Stimulated activated CD4-positive, alpha-beta T cell treated with anti-CD3 and anti-CD28 coated beads, Interleukin-1b, Interleukin-23, amount 100 ng/mL, for 1 hour (primary cell): ENCODE measurements at places on chromosomes 16 and 17.

DNA sequence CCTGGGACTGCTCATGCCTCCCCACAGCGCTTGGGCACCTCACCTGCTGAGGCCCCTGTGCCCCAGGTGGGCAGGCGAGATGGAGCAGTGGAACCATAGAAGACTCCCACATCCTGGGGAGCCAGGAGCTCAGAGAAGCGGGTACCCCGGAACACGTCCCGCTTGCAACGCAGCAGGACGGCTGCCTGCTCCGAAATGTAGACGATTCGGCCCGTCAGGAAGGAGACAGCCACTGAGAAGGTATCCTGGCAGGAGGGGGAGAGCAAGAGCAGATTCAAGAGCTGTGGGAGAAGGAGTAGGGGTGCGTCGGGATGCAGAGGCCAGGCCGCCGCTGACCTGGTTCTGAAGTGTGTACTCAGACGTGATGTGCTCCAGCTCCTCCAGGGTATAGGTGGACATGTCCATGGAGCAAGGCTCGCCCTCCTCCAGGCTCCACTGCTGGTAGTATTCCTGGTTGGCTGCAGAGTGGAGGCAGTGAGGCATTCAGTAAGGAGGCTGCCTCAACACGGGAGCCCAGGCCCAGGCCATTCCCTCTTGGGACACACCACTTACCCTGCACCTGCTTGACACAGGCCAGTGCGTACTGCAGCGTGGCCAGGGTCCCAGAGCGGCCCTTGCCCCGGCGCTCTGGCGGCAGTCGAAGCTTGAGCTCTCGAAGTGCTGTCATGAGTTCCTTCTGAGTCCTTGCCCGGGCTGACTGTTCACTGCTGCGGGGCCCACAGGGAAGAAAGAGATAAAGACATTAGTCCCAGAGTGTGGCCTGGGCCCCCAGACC lies 2.6 kb downstream of the PER1 start:
- no peak for DNase-seq

- no peak for DNase-seq
These were observed 139.5 kb downstream of the CMIP start for GRCh38 chr16:81583893-81584631.

- DNase-seq, result no peak
These were observed 181.2 kb upstream of the TBX2 start for GRCh38 chr17:61218438-61218837.

- DNase-seq, result no peak
These were observed 8.4 kb upstream of the HERPUD1 start for GRCh38 chr16:56923481-56924091.

DNA sequence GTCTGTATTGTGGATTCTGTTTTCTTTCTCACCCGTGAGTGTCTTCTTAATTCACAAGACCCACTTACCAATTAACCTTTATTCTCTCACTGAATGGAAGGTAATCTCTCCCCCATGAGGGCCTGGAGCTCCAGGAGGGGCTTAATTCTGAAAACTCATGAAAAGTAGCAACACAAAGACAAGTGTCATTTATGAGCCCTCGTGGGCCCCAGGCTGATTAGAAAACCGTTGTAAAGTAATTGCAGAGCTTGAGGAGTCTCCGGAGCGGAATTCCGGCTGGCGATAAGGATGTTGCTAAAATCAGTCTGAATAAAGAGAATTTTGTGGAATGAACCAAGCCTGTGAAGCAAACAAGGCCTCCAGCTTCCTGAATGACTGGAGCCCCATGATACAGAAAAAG lies 301.5 kb downstream of the HAPSTR1 start:
- no peak for DNase-seq

DNA sequence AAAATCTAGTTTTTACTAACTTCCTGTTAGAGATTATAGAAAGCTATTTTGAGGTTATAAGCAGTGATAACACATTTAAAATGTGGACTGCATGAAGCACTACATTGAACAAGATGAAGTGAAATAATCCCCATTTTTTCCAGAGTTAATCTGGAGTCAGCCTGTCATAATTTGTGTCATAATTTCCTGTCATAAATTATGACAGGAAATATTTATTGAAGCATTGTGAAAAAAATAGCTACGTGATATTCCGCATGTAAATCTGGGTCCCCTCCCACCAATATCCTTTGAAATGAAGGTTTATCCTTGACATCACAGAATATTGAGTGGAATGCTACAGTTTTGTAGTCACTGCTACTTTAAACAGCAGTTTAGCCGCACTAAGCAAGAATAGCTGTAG lies 40.1 kb downstream of the OMG start:
- DNase-seq, result no peak

DNA sequence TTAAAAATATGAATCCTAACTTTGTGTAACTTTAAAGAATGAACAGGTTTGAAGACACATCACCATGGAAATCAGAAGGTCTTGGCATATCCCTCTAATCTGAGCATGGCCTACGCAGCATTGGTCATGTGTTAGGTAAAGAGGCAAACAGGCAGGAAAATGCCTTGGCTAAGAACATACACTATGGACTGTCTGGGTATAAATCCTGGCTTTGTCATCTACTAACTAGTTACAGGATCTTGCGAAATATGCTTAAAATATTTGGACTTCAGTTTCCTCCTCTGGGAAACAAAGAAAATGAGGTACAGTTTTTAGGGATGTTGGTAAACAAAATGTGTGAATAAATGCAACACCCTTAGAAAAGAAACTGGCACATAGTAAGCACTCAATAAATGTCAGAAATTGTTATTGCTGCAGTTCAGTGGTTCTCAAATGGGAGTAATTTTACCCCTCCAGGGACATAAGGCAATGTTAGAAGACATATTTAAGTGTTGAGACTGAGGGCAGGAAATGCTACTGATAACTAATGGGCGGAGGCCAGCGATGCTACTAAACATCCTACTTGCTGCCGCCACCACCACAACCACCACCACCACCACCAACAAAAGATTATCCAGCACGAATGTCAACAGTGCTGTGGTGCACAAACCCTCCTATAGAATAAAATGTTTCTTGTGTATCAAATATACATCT lies 770.8 kb upstream of the SOX9 start:
- no peak for DNase-seq

DNA sequence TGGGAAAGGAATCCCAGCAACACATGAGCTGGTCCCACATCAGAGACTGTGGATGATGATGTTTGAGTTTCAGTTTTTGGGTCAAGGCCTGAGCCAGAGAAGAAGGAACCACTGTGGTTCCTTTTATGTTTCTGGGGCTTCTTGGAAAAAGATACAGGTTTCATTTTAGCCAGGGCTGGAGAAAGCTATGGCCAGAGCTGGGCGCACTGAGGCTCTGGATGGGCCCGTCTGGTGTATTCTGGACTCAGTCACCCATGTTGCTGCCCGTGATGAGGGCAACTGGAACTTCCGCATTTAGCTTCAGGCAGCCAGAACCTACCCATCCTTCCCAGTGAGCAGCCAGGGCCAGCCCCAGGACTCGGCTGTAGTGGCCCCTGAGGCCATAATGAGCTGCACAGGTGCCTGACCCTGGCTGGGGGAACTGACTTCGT lies 15.0 kb upstream of the PITPNA start:
- no peak for DNase-seq

DNA sequence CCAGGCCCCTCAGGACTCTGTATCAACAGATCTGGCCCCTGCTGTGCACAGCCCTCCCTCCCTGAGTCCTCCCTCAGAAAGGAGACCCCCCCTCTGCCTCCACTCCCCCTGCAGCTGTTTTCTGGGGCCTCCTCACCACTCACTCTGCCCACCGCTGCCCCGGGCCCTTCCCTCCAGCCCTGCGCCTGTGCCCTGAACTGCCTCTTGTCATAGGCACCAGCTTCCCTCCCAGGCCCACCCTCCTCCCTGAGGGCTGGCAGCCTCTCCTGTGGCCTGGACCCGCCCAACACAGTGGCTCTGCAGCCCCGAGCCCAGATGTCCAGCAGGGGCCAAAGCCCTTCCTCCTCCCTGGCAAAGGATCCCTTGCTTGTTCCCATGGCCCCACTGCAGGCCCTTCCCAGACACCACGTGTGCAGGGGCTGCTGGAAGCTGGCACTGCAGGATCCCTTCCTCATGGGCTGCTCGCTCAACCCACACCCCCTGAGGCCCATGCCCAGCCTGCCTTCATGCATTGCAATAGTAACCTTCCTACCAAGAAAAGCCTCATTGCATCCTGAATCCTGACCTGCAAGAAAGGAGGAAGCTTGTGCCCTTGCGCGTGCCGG lies 25.8 kb downstream of the GNPTG start:
- no peak for DNase-seq

- DNase-seq, result no peak
These were observed 50.3 kb downstream of the PITPNC1 start for GRCh38 chr17:67427424-67427823.

GRCh38 chr17:8913091-8913490 lies 45.6 kb upstream of the PIK3R6 start:
- no peak for DNase-seq

DNA sequence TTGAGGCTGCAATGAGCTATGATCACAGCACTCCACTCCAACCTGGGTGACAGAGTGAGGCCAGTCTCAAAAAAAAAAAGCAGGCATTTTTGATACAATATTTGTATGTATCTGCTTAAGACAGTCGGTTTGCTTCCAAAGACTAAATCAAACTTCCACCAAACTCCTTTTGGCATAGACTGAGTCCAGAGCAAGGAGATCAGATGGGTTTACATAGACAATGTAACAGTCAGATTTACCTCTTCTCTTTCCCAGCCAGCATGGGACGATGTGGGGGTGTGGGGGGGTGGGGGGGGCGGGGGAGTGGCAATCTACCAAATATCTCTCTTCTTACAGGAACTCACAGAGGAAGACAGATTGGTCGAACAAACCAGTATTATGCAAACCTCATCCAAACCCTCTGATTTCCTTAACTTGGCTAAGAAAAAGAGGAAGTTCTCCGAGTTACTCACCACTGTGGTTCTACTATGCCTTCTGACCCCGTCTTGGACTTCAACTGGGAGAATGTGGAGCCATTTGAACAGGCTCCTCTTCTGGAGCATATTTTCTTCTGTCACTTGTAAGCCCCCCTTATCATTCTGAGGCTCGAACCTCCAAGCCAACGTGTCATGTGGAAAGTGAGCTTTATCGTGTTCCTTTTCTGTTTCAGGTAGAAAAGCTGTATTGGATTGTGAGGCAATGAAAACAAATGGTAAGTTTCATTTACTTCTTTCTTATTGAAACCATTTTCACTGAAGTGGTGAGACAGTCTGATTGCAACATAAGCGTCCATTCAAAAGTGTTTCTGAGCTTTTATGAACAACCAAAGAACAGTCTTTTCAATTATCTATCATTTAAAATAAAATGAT lies at the start of gene MILR1:
MILR1 (plus strand) TSS at position 451 of the 848 bp plus-strand sequence; CDS start at position 505, 54 bp downstream.
- DNase-seq, result no peak

GRCh38 chr17:73773702-73774101 lies 129.5 kb upstream of the SDK2 start:
- no peak for DNase-seq

- no peak for DNase-seq
These were observed 201.1 kb upstream of the MAF start for GRCh38 chr16:79801646-79802045.

DNA sequence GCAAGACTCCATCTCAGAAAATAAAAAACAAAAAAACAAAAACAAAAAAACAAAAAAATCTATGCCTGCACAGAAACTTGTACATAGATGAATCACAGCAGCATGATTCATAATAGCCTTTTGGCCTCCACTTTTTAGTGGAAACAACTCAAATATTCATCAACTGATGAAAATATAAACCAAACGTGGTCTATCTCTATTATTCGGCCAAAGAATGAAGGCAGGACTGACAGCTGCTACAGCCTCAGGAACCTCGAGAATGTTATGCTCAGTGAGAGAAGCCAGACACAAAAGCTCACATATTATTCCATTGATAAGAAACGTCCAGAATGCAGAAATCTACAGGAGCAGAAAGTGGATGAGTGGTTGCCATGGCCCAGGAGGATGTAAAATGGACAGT lies 19.8 kb downstream of the PPL start:
- DNase-seq, result no peak

GRCh38 chr17:78918979-78919378 lies 6.2 kb downstream of the TIMP2 start:
- DNase-seq, result no peak

DNA sequence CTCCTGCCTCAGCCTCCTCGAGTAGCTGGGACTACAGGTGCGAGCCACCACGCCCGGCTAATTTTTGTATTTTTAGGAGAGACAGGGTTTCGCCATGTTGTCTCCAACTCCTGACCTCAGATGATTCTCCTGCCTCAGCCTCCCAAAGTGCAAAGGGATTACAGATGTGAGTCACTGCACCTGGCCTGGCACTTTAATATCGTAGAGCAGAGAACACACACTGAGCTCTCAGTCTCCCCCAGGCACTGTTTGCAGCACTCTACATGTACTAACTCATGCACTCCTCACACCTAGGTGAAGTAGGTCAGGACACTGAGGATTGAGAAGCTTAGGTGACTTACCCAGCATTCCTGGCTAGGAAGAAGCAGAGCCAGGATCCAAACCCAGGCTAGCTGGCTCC lies 15.0 kb downstream of the C17orf100 start:
- no peak for DNase-seq

DNA sequence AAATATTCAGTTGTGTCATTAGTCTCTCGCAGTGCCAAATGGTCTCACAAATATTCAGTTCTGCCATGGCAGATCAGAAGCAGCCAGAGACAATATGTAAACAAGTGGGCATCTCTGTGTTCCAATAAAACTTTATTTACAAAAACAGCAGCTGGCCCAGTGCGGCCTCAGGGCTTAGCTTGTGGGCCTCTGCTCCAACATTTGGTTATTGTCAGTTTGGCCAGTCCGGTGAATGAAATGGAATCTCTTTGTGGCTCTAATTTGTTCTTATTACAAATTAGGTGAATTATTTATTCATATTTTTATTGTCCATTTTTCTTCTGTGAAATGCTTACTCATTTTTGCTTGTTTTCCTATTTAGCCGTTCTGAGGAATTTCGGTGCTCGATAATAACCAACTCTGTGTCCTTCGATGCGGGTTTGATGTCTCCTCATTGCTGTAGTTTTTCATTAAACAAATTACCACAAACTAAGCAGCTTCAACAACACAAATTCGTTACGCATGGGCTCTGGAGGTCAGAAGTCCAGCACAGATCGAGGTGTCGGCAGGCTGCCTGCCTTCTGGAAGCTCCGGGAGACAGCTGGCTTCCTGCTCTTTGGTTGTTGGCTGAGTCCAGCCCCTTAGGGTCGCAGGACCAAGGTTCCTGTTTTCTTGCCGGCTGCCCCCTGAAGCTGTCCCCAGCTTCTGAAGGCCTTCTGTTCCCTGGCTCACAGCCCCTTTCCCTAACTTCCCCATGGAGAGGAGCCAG lies 4.1 kb upstream of the SLC38A10 start:
- DNase-seq, result no peak
